ENCODE measurements at places on chromosomes 13 and 19.

DNA sequence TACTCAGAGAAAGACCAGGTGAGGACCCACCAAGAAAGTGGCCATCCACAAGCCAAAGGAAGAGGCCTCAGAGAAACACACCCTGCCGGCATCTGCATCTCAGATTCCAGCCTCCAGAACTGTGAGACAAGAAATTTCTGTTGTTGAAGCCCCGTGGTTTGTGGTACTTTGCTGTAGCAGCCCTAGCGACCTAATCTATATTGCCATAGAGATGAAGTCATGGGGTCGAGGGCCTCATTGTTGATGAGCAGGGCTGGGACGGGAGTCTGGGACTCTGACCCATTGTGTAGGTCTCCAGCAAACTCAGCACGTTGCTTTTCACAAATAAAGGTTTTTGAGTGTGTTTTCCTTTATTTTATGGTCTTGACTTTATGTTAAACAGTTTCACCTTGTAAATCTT lies 174.9 kb downstream of the TNFSF13B start:
- no peak for DNase-seq

GRCh38 chr19:9811139-9811538 lies 7.7 kb downstream of the FBXL12 start:
- DNase-seq, result no peak

- DNase-seq, result no peak
Observed at GRCh38 chr13:101514695-101515275, 62.3 kb downstream of the ITGBL1 start.

DNA sequence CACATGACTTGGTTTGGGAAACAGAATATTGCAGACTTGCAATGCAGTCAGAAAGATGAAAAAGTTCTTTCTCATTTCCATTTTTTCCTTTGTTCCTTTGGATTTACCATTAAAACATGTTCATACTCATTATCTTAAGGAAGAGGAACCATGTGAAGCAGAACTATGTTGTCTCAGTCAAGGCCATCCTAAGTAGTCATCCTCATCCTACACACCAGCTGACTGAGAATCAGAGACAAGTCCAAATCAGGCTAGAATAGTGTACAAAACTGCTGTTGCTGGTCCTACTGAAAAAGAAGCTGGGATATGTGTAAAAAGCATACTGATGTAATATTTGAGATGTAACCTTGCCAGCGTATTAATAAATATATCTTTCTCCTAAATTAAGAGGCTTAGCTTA lies 433.4 kb downstream of the SLITRK5 start:
- no peak for DNase-seq

DNA sequence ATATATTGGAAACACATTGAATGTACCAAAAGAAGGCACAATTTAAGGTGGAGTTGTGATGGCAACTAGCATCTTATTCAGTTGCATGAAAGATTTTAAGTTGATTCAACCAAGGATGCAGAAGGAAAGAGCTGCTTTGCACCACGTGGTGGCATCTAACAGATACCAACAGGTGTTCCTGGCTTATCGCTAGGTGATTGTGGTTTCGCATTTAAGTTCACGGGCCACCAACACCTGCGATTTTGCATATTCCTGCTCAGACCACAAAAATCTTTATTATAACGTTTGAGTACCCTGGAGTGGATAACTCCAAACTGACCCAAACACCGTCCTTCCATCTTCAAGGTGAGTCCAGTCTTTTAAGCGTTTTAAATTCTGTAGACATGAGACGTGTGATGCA lies 45.3 kb downstream of the RGCC start:
- no peak for DNase-seq

- no peak for DNase-seq
Observed at GRCh38 chr19:28586474-28586873, 626.5 kb downstream of the UQCRFS1 start.

GRCh38 chr13:50322006-50322405 lies 306.8 kb downstream of the KCNRG start:
- DNase-seq, result no peak

- no peak for DNase-seq
Observed at GRCh38 chr13:107203146-107203847, 635.4 kb upstream of the ARGLU1 start.

GRCh38 chr13:79466872-79467271 lies 14.1 kb upstream of the NDFIP2 start:
- DNase-seq, result no peak

- no peak for DNase-seq
Observed at GRCh38 chr19:43420954-43421353, 6.3 kb downstream of the TEX101 start.

DNA sequence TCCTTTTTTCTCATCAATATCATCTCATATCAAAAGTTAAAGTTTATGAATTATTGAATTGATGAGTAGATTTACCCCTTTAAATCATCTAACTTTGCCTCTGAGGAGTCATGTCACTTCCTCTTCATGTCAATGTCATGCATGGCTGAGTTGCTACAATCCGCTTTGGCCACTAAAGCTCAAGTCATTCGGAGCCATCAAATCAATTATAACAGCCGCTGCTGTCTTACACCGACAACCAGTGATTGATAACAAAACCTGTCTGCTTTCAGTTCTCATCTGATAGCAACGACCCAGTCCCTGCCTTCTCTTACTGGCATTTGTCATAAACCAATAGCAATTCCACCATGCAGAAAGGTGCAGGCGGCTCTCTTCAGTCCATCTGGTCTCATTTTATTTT lies 429.3 kb downstream of the DIAPH3 start:
- DNase-seq, result no peak

DNA sequence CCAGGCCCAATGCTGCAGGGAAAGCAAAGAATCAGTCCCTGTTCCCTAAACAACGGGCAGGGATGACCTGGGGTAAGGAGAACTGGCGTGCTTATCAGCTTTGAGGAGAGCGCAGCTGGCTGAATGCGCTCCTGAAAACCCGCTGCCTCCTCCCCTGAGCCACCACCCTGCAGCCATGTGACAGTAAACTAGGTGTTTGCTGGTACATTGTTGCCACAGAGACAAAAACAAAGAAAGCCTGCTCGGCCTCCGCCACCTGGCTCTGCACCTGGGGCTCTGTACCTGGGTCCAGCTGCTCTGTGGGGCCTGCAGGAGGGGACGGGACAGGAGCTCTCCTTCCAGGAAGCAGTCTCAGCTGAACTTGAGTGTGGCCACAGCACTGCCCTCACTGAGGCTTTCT lies 21.8 kb downstream of the MCF2L start:
- DNase-seq, result no peak

- no peak for DNase-seq
Observed at GRCh38 chr19:42831221-42832019, 48.1 kb downstream of the PSG1 start.

- no peak for DNase-seq
Observed at GRCh38 chr19:34319785-34320184, 45.2 kb upstream of the GPI start.

GRCh38 chr19:28026636-28027035 lies 1186.3 kb downstream of the UQCRFS1 start:
- DNase-seq, result no peak

- peak; percentile 31 for DNase-seq
Observed at GRCh38 chr13:107205318-107206104, 637.6 kb upstream of the ARGLU1 start.

DNA sequence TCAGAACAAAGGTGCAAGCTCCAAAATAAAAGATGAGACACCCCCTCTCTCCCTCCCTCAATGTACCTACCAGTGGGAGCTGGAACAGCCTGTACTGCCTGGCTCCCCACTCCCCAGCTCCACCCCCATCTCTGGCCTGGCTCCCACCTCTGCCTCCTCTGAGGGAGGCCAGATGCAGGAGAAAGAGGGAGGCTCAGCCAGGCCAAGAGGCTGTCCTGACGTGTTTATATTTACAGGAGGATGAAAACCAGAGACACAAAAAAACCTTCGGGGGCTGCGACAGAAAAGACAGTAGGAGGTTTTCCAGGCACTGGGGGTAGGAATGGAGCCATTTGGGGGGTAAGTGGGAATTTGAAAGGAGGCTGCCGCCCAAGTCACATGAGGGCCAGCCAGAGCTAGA lies 19.7 kb downstream of the ARHGEF18 start:
- DNase-seq, result no peak

GRCh38 chr19:33501693-33502356 lies 19.8 kb downstream of the PEPD start:
- DNase-seq, result no peak

All from T-helper 2 cell treated with Interferon-gamma antibody and Interleukin-4, amounts not matched to agents 5 μg/mL and 100 μg/mL, for 36 hours (primary cell).